ENCODE measurements at places on chromosomes 4 and X.

- DNase-seq = no peak
Measured at GRCh38 chr4:71136071-71136470, 142.6 kb downstream of the DCK start.

- DNase-seq = no peak
Measured at GRCh38 chr4:78520808-78521226, 30.8 kb upstream of the ANXA3 start.

- no peak for DNase-seq
Measured at GRCh38 chr4:57159866-57160265, 49.7 kb upstream of the IGFBP7 start.

DNA sequence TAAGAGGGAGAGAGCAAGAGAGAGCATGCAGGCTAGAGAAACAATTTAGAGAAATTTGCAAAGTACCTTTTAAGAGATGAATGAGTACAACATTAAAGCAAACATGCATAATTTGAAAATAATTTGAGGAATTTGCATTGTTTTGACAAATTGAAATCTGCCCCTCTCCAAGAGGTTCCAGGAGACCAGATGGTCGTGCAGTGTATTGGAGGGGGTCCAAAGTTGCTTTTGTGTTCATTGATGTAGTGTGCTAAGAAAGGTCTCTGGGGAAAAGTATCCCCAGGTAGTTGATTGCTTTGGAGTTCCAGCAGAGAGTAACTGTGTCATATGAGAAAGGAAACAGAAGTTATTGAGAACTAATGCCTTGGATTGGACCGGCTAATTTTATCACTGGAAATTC, 635.0 kb upstream of the TENM3 start:
- no peak for DNase-seq

- DNase-seq = no peak
Measured at GRCh38 chr4:84159762-84160161, 339.3 kb downstream of the NKX6-1 start.

DNA sequence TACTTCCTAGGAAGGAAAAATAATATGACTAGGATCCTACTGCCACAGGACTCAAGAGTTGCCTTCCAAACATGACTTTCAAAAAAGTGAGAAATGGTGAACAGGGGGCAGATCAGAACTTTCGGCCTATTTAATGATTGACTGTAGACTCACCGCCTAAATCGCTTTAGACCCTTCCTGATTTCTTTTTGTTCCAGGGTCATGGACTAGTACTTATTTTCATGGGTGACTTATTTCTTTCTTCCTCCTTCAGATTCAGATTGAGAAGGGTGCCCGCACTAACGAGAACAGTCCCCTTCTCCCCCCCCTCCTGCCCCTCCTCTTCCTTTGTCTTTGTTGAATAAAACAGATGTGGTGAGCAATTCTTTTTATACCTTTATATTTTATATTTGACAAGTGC, 48.0 kb upstream of the KLHL8 start:
- DNase-seq = no peak

DNA sequence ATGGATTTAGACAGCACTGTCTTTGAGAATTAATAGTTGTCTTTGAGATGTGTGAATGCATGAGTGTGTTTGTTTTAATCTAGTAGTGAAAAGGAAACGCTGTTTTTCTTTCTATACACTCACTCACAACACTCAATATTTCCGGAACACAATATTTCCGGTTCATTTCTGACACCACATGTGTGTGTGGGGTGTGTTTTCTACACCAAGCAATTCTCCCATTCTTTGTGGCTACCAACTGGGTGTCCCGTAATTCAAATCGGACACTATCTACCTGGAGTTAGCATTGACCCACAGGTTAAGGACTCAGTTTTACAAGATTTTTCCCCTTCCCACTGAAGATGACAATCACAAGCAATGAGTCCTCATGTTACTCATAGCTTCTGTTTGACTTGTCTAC, 113.9 kb downstream of the SNCA start:
- no peak for DNase-seq

- no peak for DNase-seq
Measured at GRCh38 chr4:2076908-2077536, 17.9 kb downstream of the NAT8L start.

GRCh38 chr4:11039634-11040131, 355.1 kb upstream of the CLNK start:
- no peak for DNase-seq

DNA sequence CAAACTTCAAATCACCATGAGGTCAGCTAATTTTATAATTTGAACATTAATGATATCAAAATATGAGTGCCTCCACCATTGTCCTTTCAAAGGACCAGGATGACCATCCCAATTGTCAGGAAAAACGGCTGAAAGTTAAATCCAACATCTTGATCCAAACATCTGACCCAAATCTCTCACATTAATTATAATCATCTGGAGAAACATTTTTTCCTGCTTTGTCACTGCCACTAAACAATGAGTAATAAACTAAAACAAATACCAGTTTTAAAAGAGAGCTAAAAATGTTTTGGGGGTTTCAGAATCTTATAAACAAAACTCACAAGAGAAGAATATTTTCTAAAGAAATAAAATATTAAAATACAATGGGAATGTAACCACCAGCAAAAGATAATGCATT, 45.7 kb upstream of the NDST4 start:
- DNase-seq = no peak

DNA sequence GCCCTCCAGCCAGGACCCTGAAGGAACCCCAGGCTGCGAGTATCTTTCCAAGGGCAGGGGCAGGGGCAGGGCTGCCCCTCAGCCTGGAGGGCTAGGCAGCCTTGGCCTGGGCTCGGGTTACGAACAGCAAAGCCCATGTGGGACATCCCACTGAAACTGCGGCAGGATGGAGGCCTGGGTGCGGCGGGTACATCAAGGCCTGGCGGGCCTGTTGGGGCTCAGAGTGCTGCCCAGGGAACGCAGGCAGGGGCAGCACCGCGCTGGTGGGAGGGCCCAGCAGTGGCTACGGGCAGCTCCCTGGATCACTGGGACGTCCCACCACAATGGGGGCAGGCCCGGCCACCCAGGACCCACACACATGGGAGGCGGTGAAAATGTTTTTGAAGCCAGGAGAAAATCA, 10.9 kb downstream of the NAT8L start:
- DNase-seq = no peak

GRCh38 chr4:89284828-89285227, 22.8 kb downstream of the GPRIN3 start:
- no peak for DNase-seq

GRCh38 chr4:7485096-7485495, 50.4 kb upstream of the PSAPL1 start:
- DNase-seq = no peak

DNA sequence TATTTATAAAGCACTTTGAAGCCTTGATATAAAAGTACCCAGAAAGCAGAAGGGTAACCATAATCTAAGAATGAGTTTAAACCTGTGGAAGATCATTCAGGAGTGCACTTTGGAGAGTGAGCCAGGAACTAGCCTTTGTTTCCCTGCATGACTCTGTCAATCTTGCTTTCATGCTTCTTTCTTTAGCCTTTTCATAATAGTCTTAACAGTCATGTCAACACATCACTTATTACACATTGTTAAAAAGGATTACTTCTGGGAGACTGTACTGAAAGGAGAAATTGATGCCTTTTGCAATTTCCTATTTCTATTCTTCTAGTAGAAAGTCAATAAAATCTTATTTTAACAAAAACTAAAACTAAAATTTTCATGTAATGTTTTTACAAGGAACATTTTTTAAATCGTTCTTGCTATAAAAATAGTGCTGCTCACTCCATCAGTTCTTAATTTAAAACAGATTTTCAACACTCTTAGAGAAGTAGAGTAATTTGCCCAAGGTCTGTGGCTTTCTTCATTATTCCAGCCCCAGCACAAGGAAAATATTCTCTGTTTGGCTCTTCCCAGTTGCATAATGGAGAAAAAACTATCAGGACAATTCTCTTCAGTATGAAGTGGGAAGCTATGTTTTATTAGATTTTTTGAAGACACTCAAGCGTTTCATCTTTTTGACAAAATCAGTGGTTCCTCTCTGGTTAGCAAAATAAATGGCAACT, 35.4 kb upstream of the SPP1 start:
- DNase-seq = no peak

DNA sequence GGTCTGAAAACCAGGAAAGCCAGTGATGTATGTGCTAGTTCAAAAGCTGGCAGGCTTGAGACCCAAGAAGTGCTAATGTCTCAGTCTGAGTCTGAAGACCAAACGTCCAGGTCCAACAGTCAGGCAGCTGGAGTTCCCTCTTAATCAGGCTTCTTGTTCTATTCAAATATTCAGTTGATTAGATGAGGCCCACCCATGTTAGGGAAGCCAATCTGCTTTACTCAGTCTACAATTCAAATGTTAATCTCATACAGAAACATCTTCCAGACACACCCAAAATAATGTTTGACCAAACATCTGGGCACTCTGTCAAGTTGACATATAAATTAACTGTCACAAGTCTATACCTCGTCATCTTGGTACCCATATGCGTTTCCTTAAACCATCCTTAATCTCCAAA, 72.4 kb upstream of the IL2 start:
- DNase-seq = no peak

- no peak for DNase-seq
Measured at GRCh38 chr4:158219623-158220022, 9.3 kb downstream of the TMEM144 start.

DNA sequence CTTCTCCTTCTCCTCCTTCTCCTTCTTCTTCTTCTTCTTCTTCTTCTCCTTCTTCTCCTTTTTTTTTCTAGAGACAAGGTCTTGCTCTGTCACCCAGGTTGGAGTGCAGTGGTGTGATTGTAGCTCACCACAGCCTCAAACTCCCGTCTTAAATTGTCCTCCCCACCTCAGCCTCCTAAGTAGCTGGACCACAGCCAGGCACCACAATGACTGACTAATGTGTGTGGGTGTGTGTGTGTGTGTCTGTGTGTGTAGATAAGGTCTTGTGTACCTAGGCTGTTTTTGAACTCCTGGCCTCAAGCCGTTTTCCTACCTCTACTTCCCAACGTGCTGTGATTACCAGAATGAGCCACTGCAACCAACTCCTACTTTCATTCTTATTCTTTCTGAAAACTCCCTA, 390.9 kb downstream of the ADAM29 start:
- DNase-seq = no peak

DNA sequence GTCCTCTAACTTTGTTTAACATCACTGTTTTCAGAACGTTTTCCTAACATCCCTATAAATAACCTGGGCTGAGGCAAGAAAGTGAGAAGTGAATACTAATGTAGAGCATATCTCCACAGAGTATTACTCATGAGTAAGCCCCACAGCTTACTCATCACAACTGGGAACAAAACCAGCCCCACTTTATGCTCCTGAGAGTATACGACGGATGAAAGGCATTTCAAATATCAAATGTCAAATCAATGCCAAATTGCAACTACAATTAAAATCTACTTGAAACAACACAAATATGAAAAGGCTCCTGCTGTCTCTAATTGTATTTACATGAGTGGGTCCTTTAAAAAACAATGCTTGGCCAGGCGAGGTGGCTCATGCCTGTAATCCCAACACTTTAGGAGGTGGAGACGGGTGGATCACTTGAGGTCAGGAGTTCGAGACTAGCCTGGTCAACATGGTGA, 41.2 kb downstream of the SH3RF1 start:
- no peak for DNase-seq

DNA sequence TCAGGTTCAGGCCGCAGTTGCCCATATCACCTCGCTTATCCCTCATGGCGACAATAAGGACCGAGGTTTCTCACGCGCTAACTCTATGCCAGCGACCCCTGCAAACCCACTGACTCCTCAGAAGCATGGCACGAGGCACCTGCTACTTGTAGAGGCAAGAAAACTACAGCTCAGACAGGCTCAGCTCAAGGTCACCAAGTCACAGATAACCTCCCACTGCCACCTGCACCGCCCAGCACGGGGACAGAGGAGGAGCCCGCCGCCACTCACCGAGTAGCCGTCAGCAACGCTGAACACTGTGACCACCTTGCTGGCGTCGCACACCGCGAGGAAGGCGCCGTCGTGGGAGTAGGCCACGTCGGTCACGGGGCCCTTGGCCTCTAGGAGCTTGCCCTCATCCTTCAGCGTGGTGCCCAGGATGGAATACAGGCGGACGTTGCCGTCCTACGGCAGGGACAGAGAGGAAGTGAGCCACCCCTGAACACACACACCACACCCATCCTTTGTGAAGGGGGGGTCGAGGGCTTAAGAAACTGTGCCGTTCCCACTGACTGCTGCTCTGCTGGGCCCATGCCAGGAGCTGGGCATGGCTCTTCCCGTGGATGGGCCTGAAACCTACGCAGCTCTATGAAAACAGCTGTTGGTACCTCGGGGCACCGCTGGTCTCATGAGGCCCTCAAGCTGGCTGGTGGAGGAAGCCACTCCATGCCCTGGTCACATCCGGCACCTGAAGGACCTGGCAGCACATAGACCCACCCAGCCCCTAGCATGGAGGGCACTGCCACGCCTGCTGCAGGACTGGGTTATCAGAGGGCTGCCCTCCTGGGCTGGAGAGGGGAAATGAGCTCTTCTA, 38.9 kb downstream of the WDR1 start:
- DNase-seq = no peak

DNA sequence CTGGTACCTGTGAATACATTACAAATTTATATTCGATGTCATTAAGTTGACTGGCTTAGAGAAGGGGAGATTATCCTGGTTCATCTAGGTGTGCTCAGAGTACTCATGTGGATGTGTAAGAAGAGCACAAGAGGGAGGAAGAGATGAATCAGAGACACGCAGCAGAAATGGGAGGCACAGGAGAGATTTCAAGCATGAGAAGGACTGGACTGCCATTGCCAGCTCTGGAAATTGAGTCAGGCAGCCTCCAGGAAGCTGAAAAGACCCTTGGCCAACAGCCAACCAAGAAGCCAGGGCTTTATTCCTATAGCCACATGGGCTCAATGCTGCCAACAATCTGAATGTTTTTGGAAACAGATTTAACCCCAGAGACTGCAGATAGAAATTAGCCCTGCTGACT, 1390.0 kb downstream of the STIM2 start:
- DNase-seq = no peak

- peak; percentile 43 for DNase-seq
Measured at GRCh38 chrX:102651242-102652011, at the start of gene GPRASP1. TSS of gene GPRASP1 (plus strand) at chrX:102651483. CDS start at chrX:102653914, 2,431 bp downstream.

DNA sequence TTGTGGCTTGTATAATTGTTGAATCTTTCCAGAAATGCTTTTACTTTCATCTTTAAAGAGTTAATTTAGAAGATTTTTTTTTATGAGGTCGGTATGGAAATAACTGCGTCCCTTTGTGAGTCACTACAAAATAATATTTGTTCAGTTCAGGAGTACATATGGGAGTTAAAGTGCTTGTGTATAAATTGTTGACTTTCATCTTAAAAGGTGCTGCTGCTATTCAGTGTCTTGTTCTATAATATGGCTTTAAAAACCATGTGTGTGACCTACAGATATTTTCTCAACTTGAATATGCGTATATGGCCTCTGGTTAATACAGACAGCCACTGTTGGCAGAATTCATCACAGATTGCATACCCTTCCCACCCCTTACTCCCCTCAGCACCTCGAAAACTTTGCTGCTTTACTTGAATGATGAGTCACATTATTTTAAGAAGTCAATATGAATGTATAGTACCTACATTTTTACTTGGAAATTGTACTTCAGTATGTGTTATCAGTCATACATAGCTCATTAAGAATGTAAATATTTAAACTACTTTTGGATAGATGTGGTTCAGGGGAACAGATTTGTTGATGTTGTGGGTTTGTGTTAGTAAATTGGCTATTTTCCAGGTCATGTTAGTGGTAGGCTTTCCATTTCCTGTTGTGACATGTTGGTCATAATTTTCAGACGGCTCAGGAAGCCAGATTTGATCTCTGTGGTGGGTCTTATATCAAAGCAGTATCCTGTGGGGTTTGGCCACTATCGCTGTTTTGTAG, 1.5 kb downstream of the CLCN3 start:
- DNase-seq = no peak

GRCh38 chr4:57865264-57865663, 755.1 kb upstream of the IGFBP7 start:
- no peak for DNase-seq

Measured in stimulated activated CD4-positive, alpha-beta T cell treated with anti-CD3 and anti-CD28 coated beads, Interleukin-15, amount 100 ng/mL, for 1 hour (primary cell).